ENCODE measurements at places on chromosomes 12 and 14. TPM values are rescaled to one million over a fixed set of nuclear protein-coding genes. Genes with fewer than 3 reads are reported as not detected.
A peak's percentile ranks its signal among the peaks of the same experiment; 100 is the strongest.

RNASE4 gene
- 82.0 TPM for total RNA-seq

LRFN5 gene
- total RNA-seq: 2.5 TPM

CCDC38 gene
- not detected for total RNA-seq

C12orf42 gene
- total RNA-seq: not detected

TTC9 gene
- 1.7 TPM for total RNA-seq

PRR4 gene
- 2.1 TPM for total RNA-seq

DNA sequence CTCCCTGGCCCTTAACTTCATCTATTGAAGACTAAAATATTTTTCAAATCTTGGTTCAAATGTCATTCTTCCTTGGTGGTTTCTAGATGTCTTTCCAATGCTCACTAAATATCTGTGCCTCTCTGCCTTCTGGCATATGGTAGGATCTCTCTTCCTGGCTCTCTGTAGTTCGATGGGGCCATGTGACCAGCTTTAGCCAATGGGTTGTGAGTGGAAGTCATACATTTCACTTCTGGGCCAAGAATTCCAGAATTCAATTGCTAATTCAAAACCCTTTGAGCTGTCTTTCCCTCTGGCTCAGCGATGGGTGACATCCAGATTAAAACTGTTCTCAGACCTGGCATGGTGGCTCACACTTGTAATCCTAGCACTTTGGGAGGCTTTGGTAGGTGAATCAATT lies 25.8 kb upstream of the CTDSP2 start:
- DNase-seq: no peak
- no peaks in the 10 kb centered on the region for H3K36me3 ChIP-seq
- H3K27ac ChIP-seq: no peak overlapping the region
- H3K4me3 ChIP-seq: no peak overlapping the region
- no peaks in the 10 kb centered on the region for H3K27me3 ChIP-seq

DNA sequence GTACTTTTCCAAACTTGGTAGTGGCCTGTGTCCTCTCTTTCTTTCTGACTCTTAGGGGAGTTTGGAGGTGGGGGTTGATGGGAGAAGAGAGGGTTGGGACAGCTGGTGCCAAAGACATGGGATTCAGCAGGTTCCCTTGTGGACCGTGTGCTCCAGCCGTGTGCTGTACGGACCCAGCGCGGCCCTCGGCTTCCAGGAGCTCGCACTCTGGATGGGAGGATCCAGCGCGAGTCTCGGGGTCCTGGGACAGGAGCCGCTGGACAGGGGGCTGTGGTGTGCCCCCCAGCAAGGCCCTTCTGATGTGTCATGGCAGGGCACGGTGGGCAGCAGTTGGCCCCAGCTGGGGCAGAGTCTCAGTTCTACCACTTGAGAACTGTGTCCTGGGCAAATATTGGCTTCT lies 45.0 kb upstream of the TSPAN9 start:
- no peak for DNase-seq
- H3K27me3 ChIP-seq: no peaks in the 10 kb centered on the region
- H3K36me3 ChIP-seq: peaks cover 43% of the 10 kb centered on the region
- H3K27ac ChIP-seq: no peak overlapping the region

DNA sequence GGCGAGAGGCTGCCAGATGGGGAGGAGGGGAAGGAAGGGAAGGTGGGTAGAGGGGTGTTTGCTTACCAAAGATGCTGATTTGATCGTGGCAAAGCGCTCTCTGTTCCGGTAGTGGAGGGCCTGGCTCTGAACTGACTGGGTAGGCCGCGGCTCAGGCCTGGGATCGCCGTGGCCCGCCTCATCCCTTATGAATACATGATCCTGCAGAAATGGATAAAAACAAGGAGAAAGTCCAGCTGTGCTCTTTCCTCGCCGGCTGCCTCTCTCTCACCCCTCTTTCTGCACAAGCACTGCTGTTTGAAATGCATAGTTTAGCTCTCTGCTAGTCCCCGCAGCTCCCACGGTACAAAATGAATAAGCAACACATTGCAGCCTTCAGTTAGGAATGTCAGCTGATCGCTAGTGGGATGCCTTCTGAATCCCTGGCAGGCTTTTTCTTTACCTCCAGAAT lies 53.8 kb downstream of the PEBP1 start:
- H3K4me1 ChIP-seq: peaks cover 24% of the 10 kb centered on the region
- no peak for DNase-seq
- H3K27ac ChIP-seq: peak overlapping the region; percentile 80

- peaks cover 51% of the 10 kb centered on the region for H3K4me1 ChIP-seq
- peak overlapping the region; percentile 79 for H3K27ac ChIP-seq
- DNase-seq: no peak
These were observed 3.6 kb upstream of the TNFRSF1A start for GRCh38 chr12:6345319-6346091.

DNA sequence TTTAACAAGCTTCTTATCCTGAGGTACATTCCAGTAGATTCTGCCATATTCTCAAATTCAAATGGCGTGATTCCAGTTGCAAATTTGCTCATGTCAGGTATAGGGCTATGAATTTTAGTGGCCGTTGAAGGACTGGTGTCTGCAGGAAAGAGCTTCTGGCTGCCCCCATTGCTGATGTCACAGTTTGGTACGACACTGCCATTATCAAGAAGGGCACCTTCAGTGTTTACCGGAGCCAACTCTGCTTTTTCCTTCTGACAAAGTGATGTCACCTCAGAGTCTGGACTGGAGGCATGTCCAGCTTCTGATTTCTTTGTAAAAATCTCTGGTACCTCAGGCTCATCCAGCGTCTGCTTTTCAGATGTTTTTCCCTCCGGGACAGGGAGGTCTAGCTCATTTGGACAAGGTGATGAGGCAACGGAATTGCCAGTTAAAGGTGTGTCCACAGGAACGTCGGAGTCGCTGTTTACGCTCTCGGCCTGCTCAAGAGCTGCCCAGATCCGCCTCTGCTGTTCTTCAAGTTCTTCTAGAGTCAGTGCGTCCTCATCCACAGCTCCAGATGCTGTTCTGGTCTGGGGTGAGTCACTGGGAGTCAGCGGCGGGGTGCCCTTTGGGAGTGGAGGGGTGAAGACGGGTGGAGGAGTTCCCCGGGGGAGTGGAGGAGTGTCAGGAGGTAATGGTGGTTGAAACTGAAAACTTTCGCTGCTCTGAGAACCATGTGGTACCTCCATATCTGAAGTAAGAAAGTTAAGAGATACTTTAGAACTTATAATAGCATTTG lies 27.0 kb downstream of the ZCCHC8 start:
- no peak overlapping the region for H3K4me3 ChIP-seq
- peaks cover 66% of the 10 kb centered on the region for H3K36me3 ChIP-seq
- H3K27me3 ChIP-seq: no peaks in the 10 kb centered on the region
- H3K4me1 ChIP-seq: peaks cover 16% of the 10 kb centered on the region
- no peak for DNase-seq

- no peaks in the 10 kb centered on the region for H3K36me3 ChIP-seq
- DNase-seq: no peak
- H3K27me3 ChIP-seq: no peaks in the 10 kb centered on the region
- H3K4me3 ChIP-seq: no peak overlapping the region
These were observed 11.8 kb upstream of the SP7 start for GRCh38 chr12:53347905-53348304.

DNA sequence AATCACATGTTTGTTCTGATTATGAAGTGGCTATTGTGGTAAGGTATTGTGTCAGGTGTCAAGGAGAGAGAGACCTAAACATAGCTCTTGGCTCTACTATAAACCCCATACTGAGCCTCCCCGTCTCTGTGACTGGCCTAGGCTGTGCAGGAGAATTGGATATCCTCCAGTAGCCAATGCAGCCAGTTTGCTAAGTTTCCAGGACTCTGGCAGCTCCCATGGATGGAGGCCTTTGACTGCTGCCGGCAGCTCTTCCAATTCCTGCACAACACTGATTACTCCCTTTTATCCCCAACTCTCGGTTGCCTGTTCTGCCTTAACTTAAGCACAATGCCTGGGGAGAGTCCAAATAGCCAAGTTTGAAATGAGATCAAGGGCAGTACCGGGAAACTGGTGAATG lies 59.3 kb downstream of the ABCC9 start:
- peak overlapping the region; percentile 63 for H3K27ac ChIP-seq
- no peaks in the 10 kb centered on the region for H3K36me3 ChIP-seq
- H3K4me3 ChIP-seq: no peak overlapping the region

- no peaks in the 10 kb centered on the region for H3K27me3 ChIP-seq
- DNase-seq: no peak
- no peak overlapping the region for H3K27ac ChIP-seq
These were observed 137.3 kb downstream of the TGFB3 start for GRCh38 chr14:75844486-75844885.

- H3K36me3 ChIP-seq: no peaks in the 10 kb centered on the region
- peaks cover 8% of the 10 kb centered on the region for H3K4me1 ChIP-seq
- H3K4me3 ChIP-seq: no peak overlapping the region
- H3K27ac ChIP-seq: no peak overlapping the region
These were observed 273.1 kb upstream of the NOVA1 start for GRCh38 chr14:26870722-26871617.

DNA sequence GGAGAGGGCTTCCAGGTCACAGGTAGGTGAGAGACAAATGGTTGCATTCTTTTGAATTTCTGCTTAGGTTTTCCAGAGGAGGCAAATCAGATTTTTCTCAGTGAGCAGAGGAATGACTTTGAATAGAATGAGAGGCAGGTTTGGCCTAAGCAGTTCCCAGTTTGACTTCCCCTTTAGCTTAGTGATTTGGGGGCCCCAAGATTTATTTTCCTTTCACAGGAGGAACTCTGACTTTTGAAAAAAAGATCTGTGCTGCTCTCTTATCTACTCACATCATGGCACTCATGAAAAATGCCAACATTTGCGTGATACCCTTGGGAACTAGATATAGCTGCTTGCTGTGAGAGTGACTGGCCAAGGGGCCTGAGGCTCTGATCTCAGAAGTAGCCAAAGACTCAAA lies 58.0 kb upstream of the EVL start:
- H3K27ac ChIP-seq: no peak overlapping the region
- H3K4me1 ChIP-seq: peaks cover 7% of the 10 kb centered on the region
- DNase-seq: no peak
- H3K4me3 ChIP-seq: no peak overlapping the region

GRCh38 chr14:99841436-99842071 lies 48.3 kb downstream of the EML1 start:
- no peaks in the 10 kb centered on the region for H3K36me3 ChIP-seq
- H3K27ac ChIP-seq: no peak overlapping the region
- H3K27me3 ChIP-seq: no peaks in the 10 kb centered on the region
- no peak overlapping the region for H3K4me3 ChIP-seq
- H3K4me1 ChIP-seq: peaks cover 25% of the 10 kb centered on the region
- no peak for DNase-seq

- peaks cover 97% of the 10 kb centered on the region for H3K36me3 ChIP-seq
- no peaks in the 10 kb centered on the region for H3K4me1 ChIP-seq
- no peak overlapping the region for H3K4me3 ChIP-seq
- no peak for DNase-seq
- no peak overlapping the region for H3K27ac ChIP-seq
These were observed 107.9 kb downstream of the TRAFD1 start for GRCh38 chr12:112233242-112233641.

DNA sequence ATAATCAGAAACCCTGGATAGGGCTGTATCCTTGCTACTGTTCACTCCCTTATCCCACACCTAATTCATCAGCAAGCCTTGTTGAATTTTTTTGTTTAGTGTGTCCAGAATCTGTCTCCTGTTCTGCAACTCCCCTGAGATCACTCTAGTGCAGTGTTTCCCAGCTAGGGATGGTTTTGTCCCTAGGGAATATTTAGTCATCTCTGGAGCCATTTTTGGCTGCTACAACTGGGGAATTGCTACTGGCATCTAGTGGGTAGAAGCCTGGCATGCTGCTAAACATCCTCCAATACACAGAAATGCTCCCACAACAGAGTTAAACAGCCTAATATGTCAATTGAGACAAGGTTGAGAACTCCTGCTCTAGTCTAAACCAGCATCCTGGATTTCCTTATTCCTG lies 248.0 kb downstream of the NPAS3 start:
- H3K27ac ChIP-seq: no peak overlapping the region
- H3K4me1 ChIP-seq: no peaks in the 10 kb centered on the region
- DNase-seq: no peak

DNA sequence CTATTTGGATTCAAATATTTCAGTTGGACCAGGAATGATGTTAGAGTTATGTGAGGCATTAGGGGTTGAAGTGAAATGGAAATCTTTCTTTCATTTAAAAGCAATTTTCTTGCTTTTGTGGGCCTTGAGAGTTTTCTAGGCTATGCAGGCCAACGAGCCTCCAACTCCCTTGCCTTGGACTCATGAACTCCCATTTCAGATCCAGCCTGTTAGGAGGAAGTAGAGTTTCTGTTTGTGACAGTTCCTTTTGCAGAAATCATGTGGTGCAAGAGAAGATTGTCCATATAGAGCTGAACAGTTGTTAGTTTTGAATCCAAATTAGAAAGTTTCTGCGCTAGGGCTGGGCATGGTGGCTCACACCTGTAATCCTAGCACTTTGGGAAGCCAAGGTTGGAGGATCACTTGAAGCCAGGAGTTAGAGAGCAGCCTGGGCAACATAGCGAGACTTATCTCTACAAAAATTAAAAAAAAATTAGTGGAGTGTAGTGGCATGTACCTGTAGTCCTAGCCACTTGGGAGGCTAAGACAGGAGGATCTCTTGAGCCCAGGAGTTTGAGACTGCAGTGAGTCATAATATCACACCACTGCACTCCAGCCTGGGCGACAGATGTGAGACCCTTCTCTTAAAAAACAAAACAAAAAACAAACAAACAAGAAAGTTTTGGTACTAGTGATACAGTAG lies 47.3 kb upstream of the MED13L start:
- H3K4me3 ChIP-seq: no peak overlapping the region
- no peak for DNase-seq
- H3K27me3 ChIP-seq: no peaks in the 10 kb centered on the region
- peak overlapping the region; percentile 48 for H3K27ac ChIP-seq
- H3K36me3 ChIP-seq: no peaks in the 10 kb centered on the region
- H3K4me1 ChIP-seq: peaks cover 18% of the 10 kb centered on the region

- peaks cover 17% of the 10 kb centered on the region for H3K4me1 ChIP-seq
- H3K27ac ChIP-seq: no peak overlapping the region
- H3K27me3 ChIP-seq: no peaks in the 10 kb centered on the region
- no peaks in the 10 kb centered on the region for H3K36me3 ChIP-seq
- no peak for DNase-seq
- no peak overlapping the region for H3K4me3 ChIP-seq
These were observed 5.9 kb downstream of the RIMBP2 start for GRCh38 chr12:130709971-130710732.

- no peak overlapping the region for H3K27ac ChIP-seq
- H3K36me3 ChIP-seq: no peaks in the 10 kb centered on the region
- no peaks in the 10 kb centered on the region for H3K4me1 ChIP-seq
These were observed 88.5 kb downstream of the E2F7 start for GRCh38 chr12:76976777-76977382.

DNA sequence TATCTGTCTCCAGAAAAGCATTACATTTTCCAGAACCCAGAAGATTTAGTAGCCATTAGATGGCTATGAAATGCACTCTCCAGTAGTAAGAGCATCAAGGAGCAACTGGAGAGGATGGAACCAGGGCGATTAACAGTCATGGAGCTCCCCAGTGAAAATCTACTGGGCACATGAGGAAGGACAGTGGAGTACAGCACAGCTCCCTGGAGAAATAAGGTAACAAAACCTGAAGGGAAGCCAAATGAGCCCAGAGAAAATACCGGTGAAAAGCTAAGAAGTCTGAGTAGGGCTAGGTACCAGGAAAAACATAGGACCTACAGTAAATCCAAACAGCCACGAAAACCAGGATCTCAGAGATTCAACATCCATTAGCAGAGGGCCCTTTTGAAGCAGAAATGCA lies 21.6 kb downstream of the SOX5 start:
- no peak overlapping the region for H3K4me3 ChIP-seq
- H3K36me3 ChIP-seq: no peaks in the 10 kb centered on the region
- no peaks in the 10 kb centered on the region for H3K4me1 ChIP-seq
- H3K27me3 ChIP-seq: no peaks in the 10 kb centered on the region
- no peak overlapping the region for H3K27ac ChIP-seq
- no peak for DNase-seq

Data from esophagus muscularis mucosa (tissue), 4 donors.